ENCODE measurements at places on chromosomes 16 and 17.

GRCh38 chr17:77958716-77959125, 218 bp downstream of the TNRC6C start:
- no peak for DNase-seq

GRCh38 chr16:12496186-12496585, 307.5 kb downstream of the CPPED1 start:
- peak; percentile 9 for DNase-seq

- DNase-seq = no peak
Measured at GRCh38 chr16:48811478-48811877, 201.5 kb upstream of the N4BP1 start.

- DNase-seq = no peak
Measured at GRCh38 chr17:33640629-33641028, 347.5 kb upstream of the ASIC2 start.

GRCh38 chr16:14309001-14309886, 238.1 kb downstream of the MRTFB start:
- peak; percentile 60 for DNase-seq

DNA sequence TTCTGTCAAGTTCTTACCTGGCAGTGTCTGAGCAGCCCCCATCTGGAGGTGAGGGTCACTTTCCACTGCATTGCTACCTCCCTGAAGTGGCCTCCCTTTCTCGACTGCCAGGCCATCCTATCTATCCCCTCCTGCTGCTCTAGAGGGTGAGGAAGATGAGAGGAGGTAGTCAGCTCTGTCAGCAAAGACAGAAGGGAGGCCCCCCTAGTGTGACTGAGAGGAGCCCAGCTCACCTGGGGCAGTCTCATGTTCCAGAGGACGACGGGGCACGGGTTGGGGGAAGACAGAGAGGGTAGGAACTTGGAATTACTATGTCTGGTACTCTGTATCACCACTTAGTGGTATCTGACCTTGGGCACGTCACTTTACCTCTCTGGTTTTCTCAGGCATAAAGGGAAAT, 22.0 kb downstream of the MYO19 start:
- no peak for DNase-seq

GRCh38 chr16:54901606-54902005, 29.1 kb upstream of the IRX5 start:
- DNase-seq = no peak

GRCh38 chr16:82623241-82623640, 3.5 kb upstream of the CDH13 start:
- DNase-seq = no peak

DNA sequence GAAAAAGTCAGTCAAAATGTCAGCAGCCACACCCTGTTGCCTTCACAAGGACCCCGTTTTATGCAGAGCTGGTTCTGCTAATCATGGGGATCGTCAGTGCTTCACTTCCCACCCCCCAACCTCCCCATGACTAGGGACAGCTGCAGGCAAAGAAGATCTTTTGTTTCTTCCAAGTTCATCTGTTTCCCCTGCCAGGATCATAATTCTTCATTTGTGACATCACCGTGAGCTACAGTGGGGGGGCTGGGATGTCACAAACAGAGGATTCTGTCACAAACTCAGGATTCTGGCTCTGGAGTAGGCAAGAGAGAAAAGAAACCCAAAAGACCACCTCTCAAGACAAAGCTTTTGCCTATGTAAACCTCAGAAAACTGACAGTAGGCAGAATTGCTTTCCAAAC, 24.7 kb downstream of the DNAJC7 start:
- no peak for DNase-seq

- no peak for DNase-seq
Measured at GRCh38 chr17:4195306-4195705, 52.3 kb downstream of the CYB5D2 start.

- no peak for DNase-seq
Measured at GRCh38 chr16:52460639-52461178, 86.2 kb downstream of the TOX3 start.

- DNase-seq = peak; percentile 64
Measured at GRCh38 chr17:34413443-34414119, 50.5 kb upstream of the CCL1 start.

DNA sequence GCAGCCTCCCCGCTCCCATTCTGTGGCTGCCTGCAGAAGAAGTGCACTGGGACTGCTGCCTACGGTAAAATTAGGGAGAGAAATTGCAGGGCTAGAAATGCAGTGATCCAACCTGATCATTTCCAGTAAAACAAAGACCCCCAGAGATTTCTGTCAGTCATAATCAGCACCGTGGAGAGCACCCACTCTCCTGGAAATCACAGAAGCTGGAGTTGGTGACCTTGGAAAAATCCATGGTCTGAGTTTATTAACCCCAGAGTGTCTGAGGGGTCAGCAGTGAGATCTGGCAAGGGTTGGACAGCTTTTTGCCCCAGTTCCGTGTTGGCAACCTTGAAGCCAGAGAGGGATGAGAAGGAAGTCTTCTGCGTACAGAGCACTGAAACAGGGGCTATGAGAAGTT, 7.8 kb downstream of the SYCE1L start:
- DNase-seq = no peak

GRCh38 chr16:67780847-67781564, 25.4 kb downstream of the RANBP10 start:
- no peak for DNase-seq

- DNase-seq = peak; percentile 46
Measured at GRCh38 chr17:19508577-19508867, 25.1 kb upstream of the SLC47A1 start.

DNA sequence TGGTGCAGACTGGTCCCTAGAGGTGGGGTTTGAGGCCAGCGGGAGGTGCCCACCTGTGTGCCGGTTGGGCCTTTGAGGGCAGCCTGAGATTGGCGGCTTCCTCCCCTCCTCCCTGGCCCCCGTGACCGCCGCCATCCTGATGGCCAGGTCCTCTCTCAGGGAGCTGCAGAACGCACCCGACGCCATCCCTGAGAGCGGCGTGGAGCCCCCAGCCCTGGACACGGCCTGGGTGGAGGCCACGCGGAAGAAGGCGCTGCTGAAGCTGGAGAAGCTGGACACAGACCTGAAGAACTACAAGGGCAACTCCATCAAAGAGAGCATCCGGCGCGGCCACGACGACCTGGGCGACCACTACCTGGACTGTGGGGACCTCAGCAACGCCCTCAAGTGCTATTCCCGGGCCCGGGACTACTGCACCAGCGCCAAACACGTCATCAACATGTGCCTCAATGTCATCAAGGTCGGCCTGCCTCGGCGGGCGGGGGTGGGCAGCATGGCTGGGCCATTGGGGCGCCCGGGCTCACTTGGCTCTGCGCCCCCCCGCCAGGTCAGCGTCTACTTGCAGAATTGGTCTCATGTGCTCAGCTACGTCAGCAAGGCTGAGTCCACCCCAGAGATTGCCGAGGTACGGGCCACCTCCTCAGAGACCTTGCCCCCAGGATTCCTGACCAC, 2.8 kb downstream of the GPS1 start:
- no peak for DNase-seq

- peak; percentile 36 for DNase-seq
Measured at GRCh38 chr17:51164911-51165679, 1.1 kb upstream of the NME2 start.
